Stimulated activated CD8-positive, alpha-beta memory T cell treated with anti-CD3 and anti-CD28 coated beads, Interleukin-4, amount 100 ng/mL, for 4 hours (primary cell): ENCODE measurements at places on chromosomes 13 and 19.

DNA sequence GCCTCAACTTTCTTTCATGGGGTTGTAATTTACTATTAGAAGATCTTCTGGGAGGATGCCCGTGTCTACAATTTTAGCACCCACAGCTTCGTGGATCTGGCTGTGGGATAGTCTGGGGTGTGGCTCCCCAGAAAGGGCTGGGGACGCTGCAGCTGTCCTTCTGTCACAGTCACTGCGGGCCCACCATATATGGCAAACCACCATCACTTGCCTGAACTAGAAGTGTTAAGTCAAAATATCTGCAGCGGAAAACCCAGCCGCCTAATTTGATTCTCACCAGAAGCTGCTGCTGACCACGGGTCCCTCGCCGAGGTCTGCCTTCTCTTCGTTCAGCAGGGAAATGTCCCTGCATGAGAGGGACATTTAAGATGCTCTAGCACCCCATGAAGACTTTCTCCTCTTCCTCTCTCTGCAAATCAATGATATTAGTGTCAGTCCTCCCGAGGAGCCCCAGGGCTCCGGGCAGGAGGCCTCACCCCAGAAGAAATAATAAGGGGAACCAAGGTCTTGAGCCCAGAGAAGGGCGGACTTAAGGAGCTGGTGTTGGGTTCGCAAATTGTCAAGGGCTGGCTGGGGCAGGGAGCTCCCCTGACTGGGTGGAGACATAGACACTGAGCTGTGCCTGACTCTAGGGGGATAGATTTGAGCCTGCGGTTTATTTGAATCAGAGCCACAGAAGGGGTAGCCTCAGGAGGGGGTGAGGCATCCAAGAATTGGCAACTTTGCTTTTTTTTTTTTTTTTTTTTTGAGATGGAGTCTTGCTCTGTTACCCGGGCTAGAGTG lies 3.0 kb upstream of the MATK start:
- DNase-seq = no peak

DNA sequence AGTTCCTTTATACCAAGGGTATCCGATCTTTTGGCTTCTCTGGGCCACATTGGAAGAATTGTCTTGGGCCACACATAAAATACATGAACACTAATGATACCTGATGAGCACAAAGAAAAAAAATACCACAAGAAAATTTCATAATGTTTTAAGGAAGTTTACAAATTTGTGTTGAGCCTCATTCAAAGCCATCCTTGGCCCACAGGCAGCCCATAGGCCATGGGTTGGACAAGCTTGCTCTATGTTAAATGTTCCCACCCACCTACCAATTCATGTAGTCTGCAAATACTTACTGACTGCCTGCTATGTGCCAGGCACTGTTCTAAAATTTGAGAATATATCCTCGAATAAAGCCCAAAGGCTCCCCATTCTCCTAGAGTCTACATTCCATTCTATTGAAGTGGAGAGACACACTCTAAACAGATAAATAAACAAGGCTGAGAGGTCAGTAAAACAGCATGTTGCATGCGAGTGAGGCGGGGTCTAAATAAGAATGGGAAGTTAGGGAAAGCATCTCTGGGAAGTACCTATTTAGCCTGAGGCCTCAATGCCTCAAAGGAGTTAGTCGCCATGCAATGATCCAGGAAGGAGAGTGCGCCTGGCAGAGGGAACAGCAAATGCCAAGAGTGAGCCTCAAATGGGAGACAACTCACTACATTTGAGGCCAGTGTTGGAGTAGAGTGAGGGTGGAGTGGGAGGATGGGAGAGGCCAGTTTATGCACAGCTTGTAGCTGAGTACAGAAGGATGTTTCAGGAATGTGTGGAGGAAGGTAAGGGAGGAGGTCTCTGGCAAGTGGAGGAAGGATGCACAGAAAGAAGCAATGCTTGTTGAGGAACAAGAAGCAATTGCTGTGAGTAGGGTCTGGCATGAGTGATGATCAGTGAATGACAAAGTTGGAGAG lies 52.5 kb upstream of the CLDN10 start:
- DNase-seq = no peak

- DNase-seq = peak; percentile 22
Measured at GRCh38 chr19:18469069-18469846, 31.3 kb upstream of the ISYNA1 start.

- DNase-seq = no peak
Measured at GRCh38 chr13:20550799-20551198, 16.2 kb upstream of the IFT88 start.

DNA sequence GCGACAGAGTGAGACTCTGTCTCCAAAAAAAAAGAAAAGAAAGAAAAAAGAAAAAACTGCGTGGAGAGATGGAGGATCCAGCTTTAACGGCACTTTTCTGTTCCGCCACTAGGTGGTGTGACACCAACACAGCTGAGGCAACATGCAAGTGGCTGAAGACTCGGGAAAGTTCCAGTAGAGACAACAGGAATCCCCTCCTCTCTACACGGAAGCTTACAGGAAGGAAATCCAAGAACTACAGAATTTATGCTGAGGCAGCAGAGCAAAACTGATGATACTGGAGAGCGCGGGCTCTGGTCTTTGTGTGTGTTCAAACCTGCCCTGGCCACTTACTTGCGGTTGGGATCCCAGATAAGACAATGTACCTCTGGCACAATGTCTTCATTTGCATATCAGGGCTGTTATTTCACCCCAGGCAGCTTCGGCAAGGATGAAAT lies 9.9 kb downstream of the RANBP3 start:
- no peak for DNase-seq

- DNase-seq = no peak
Measured at GRCh38 chr13:28805193-28805819, 14.8 kb upstream of the MTUS2 start.

- no peak for DNase-seq
Measured at GRCh38 chr13:79187917-79188690, 218.0 kb downstream of the RBM26 start.

GRCh38 chr13:99610702-99611289 lies 109.5 kb downstream of the TM9SF2 start:
- DNase-seq = no peak
